ENCODE measurements at places on chromosomes 1 and 21.
A peak's percentile ranks its signal among the peaks of the same experiment; 100 is the strongest.

GRCh38 chr1:9808459-9808858, 15.3 kb downstream of the CLSTN1 start:
- DNase-seq = no peak

DNA sequence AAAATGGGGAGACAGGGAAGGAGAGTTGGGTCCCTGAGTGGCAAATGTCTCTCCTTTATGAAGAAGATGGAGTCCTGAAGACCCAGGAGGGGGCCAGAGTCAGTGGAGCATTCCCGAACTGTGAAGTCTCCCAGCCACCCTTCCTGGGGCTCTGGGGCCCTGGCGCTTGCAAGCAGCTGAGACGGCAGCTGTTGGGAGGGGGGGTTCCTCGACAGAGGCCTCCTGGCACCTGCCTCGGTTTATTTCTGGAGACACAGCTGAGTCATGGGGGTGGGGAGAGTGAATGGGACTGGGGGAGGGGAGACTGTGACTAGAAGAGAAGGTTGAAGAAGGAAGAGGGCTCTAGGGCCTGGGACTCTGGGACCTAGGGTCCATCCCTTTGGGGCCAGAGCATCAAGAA, 14.0 kb downstream of the NES start:
- peak; percentile 72 for DNase-seq

GRCh38 chr1:193905288-193906085, 719.1 kb upstream of the B3GALT2 start:
- no peak for DNase-seq

DNA sequence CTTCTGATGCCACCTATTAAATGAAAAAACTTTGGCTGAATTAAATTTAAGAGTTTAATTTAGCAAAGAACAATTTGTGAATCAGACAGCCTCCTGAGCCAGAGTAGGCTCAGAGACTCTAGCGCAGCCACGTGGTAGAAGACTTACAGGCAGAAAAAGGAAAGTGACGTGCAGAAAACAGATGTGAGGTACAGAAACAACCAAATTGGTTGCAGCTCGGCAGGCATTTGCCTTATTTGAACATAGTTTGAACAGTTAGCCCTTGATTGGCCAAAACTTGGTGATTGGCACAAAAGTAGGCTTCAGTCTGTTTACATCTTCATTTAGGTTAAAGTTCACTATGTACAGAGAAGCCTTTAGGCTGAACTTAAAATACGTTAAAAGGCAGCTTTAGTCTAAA, 22.9 kb downstream of the TCP10L start:
- DNase-seq = no peak

- DNase-seq = no peak
Measured at GRCh38 chr1:55618199-55618598, 403.0 kb upstream of the USP24 start.

DNA sequence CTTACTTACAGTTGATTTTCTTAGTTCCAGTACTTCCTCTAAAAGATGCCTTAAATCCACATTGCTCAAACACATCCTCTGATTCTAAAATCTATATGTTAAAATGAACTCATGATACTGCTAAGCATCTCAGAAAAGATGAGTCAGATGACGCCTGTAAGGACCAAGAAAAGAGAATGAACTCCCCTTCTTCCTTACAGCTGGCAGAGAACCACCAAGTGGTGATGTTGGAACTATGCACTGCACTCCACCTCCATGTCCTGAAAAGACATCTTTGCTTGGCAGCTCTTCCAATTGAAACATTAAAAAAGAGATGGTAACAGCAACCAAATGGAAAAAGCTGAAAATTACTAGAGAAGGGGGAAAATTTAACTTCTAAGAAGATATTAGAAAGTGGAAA, 648.8 kb downstream of the PTPRC start:
- DNase-seq = no peak

- no peak for DNase-seq
Measured at GRCh38 chr1:199279872-199280645, 641.2 kb downstream of the PTPRC start.

DNA sequence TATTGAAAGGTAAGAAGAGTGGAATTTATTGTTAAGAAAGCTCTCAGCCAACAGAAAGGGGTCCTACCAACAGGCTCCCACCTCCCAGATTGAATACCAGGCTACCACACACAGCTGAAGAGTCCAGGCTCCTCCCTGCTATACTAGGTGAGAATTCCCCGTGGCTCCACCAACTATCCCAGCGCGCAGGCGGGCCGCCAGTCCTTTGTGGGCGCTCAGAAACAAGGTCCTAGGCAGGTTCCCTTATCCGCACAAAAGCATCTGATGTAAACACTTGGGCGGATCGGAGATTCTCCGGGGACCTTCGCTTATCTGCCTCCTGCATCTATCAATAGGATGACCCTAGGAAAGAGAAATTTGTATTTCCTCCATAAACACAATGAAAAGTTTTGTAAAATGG, 423.9 kb upstream of the ADGRL4 start:
- no peak for DNase-seq

- DNase-seq = peak; percentile 95
Measured at GRCh38 chr1:230087028-230087716, 20.1 kb downstream of the GALNT2 start.

- DNase-seq = no peak
Measured at GRCh38 chr1:44806025-44806703, 987 bp downstream of the DYNLT4 start.

DNA sequence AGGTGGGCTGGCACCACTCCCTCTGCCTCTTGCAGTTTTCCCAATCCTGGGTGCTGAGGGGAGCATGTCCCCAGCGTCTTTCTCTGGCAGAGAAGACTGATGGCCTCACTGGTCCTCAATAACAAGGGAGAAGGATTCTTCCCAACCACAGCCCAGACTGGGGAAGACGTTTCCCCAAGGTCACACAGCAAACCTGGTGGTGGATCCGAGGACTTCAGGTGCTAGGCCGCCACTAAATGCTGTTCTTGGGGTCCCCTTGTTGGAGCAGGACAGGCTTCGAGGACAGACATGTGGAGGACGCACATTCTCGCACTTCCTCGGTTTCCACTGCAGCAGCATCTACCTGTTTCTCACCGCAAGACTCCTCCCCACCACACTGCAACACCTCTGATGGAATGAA, 30.9 kb upstream of the PAX7 start:
- DNase-seq = no peak

- DNase-seq = peak; percentile 68
Measured at GRCh38 chr1:200670242-200671118, 773 bp upstream of the DDX59 start.

- DNase-seq = no peak
Measured at GRCh38 chr1:213138892-213139291, 87.9 kb downstream of the RPS6KC1 start.

- DNase-seq = no peak
Measured at GRCh38 chr21:37469441-37469840, 102.9 kb downstream of the DYRK1A start.

- no peak for DNase-seq
Measured at GRCh38 chr1:211630236-211631081, 45.0 kb downstream of the NEK2 start.

DNA sequence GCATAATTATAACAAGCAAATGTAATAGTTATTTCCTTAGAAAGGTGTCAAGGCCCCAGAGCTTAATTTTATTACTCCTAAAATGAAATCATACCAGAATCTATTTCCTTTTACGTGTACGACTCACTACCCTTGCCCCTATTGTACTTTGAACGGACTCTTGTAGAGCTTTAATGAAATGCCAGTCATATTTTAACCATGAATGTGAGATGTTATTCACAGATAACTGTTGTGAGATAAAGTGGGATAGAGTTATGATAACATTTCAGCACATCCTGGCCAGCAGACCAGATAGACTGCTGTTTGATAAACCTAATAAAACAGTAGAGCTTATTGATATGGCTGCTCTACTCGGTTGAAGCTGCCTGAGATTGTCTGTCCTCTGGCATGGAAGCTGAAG, 500.8 kb upstream of the PBX1 start:
- no peak for DNase-seq

DNA sequence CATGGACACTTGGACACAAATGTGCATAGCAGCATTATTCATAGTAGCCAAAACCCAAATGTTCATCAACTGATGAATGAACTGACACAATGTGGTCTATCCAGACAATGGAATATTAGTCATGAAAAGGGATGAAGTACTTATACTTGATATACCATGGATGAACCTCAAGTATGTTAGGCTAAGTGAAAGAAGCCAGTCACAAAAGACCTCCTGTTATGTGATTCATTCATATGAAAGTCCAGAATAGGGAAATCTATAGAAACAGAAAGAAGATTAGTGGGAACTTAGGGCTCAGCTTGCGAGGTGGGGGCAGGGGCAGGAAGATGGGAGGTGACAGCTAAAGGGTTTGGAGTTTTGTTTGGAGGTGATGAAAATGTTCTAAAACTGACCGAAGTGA, 7.4 kb downstream of the KCNE1 start:
- DNase-seq = no peak

DNA sequence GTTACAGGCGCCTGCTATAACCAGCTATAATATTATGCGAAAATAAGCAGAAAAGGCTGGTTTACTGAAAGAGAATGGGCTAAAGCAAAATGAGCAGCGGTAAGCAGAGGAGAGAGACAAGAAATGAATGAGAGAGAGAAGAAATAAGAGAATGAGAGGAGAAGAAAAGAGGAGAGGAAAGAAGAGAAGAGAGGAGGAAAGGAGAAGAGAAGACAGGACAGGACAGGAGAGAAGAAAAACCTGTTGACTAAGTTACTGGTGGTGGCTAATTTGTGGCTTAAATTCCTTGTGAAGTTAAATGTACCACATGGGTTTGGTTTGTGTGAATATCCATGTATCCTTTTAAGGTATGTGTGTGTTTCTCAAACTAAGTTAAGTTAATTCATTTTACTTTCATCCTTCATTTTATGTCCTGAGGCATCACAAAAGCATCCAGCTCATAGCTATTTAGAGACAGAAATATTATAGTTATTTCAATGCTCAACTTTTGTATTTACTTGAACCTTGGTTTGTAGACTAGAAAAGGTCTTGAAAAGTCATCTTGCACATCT, 3.1 kb upstream of the DDR2 start:
- no peak for DNase-seq

DNA sequence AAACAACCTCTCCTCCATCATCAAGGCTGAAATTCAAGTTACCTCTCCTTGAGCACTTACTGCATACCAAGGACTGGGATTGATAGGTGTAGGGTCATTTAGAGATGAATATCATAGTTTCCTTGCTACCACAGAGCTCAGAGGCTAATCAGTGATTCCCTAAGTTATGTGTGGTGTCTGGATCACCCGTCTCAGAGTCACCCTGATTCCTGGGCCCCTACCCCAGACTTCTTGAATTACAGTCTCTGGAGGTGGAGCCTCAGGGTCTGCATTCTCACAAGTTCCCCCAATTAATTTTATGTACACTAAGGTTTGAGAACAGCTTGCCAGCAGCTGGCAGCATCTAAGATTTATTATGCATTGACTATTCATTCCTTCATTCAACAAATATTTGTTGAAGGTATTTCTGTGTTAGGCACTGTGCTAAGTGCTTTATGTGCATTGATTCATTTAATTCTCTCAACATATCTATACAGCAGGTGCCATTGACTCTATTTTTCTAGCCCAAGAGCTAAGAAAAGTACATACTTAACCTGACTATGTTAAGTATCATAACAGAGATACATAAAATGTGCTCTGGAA, 182.9 kb upstream of the FGGY start:
- no peak for DNase-seq

DNA sequence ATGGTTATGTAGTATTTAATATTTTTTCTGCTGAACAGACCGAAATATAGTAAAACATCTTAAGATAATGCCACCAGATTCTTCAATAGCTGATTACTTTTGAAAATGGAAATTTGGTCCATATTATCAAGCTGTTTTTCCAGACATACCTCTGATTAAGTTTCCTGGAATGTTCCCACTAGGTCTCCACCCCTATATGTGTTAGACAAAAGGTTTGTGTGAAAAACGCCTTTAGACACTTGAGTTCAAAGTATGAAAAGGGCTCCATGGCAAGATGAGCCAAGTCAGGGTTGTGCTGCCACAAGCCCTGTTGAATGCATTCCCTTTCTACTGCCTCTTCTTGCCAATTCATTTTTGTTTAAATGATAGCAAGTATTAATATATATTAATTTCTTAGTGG, 52.7 kb downstream of the ZBTB17 start:
- no peak for DNase-seq

- DNase-seq = no peak
Measured at GRCh38 chr1:154417338-154417608, 12.1 kb downstream of the IL6R start.

DNA sequence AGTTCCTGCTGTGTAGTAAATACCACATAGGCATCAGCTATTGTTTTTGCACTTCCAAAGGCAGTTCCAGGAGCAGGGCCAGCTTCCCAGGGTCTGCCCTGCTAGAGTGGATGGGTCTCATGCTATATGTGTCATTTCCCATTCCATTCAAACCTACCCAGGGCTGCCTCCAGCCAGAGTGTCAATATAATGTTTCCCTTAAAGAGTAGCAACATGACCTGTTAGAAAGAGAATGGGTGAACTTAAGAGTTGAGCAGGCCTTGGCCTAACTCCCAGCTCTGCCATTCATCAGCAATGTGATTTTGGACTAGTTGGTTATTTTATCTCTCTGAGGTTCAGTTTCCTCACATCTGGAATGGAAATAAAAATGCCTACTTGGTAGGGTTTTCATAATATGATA, 44.9 kb downstream of the RAB3B start:
- DNase-seq = no peak

DNA sequence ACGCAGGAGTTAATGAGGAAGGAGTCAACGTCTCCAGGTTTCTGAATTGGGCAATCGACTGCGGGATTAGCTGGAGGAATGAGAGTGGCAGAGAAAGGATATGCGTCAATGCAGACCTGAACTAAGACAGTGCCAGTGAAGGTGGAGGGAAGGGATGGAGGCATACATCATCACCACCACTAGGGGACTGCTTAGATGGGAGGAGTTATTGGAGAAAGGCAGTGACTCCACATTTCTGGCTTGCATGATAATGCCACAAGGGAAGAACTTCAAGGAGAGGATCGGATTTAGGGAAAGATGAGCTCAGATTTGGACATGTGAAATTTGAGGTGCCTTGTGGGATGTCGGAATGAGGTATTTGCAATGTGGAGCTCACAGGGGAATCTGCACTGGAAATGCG, 17.5 kb downstream of the VASH2 start:
- peak; percentile 79 for DNase-seq

GRCh38 chr1:85318217-85318616, 41.8 kb upstream of the BCL10 start:
- DNase-seq = no peak

GRCh38 chr1:2594641-2595131, 8.1 kb downstream of the PRXL2B start:
- DNase-seq = no peak
